NCI-H2081 treated with DMSO at 0.1 percent for 48 hours (cell line): ENCODE measurements at places on chromosomes 12 and 14.

- no peak for DNase-seq
Observed at GRCh38 chr12:2891240-2892053, 756 bp downstream of the TULP3 start.

GRCh38 chr14:30621354-30621939, 672 bp upstream of the SCFD1 start:
- DNase-seq = no peak

DNA sequence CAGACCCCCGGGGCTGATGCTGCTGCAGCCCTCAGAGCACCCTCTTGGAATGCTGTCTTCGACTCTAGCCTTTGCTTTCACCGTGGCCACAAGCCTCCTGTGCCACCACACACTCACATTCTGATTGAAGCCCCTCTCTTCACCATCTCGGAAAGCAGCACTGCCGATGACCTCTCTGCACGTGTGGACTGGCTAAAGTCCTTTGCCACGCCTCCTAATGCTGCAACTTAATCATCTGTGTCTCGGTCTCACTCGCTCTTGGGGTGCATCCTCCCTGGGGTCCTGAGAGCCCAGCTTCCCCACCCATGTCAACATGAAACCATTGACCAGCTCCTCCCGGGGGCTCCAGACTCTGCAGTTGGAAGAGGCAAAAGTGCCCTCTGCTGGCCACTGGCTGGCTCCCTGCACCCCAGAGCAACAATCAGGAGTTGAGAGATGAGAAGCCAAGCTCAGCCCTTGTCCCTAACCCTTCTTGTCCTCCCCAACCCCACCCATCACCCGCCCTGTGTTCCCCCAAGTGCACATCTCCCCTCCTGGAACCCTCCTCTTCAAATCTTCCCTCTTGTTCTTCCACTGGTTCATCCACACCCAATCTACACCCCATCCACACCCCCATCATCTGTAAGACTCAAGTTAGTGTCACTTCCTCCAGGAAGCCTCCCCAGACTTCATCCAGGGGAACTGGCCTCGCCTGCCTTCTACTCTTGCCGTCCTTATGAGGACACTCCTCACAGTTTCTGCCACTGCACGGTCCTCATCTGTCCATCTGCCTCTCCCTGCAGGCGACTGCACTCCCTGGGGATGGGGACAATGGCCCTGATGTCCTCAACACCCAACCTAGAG, 23.6 kb upstream of the FAM181A start:
- no peak for DNase-seq

- no peak for DNase-seq
Observed at GRCh38 chr14:98244162-98244948, 1027.6 kb downstream of the BCL11B start.

DNA sequence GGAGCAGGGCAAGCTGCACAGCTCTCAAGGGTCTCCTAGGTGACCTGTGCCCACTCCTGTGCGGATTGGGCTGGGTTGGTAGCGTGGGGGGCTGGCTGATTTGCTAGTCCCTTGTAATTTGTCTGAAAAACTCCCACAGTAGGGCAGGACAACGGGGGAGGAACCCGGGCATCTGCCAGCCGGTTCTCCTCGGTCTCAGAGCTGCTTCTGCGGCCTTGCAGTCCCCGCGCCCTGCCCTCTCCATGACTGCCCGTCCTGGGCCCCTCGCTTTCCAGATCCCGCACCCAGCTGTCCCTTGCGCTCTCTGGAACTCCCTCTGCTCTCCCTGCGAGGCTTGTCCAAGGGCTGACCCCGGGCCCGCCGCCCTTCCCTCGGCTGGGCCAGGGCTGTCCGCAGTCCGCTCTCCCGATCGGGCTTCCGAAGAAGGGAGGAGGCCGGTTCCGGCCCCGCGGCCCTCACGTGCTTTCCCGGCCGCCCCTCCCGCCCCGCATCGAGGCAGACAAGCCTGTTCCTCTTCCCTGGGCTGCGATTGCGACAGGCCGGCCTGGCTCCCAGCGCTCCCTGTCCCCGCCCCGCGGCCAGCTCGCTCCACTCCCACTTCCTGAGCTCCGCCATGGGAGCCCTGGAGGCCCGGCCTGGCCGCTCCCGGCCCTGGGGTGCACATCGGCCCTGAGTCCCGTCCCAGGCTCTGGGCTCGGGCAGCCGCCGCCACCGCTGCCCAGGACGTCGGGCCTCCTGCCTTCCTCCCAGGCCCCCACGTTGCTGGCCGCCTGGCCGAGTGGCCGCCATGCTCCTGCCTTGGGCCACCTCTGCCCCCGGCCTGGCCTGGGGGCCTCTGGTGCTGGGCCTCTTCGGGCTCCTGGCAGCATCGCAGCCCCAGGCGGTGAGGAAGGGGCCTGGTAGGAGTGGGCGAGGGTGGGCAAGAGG, at the start of gene LTBR:
TSS of gene LTBR (plus strand) at position 591 of the 927 bp plus-strand sequence. CDS start at position 788, 197 bp downstream.
- no peak for DNase-seq

DNA sequence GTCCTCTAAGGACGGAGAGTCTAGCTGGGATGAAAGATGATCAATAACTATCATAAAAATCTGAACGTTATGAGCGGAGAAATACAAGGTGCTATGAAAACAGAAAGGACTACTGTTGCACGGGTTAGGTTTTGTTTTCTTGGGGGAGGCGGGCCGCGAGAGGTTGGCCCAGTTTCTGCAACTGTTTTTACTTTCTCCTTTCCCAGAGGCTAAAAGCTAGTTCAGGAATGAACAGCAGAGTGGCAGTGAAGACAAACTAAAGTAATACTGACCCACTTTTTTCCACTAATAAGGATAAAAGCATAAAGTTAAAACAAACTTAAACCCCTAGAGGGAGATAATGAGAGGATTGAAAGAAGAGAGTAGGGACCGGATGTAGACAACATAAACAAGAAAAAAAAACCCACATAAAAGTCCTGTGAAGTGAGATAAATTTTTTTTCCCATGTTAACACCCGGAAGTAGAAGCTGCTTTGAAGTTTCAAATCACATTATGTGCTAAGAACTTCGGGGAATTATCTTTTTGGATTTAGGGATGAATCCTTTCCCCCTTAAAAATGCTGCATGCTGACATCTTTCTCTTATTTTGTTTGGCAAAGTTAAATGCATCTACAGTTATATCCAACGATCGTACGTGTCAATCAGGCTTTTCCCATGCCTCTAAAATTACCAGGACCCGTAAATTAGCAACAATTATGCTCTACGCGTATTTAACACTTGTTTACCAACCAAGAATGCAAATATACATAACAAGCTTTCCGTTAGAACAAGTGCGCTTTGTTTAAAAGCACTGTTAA, 1.0 kb upstream of the CDK17 start:
- no peak for DNase-seq

DNA sequence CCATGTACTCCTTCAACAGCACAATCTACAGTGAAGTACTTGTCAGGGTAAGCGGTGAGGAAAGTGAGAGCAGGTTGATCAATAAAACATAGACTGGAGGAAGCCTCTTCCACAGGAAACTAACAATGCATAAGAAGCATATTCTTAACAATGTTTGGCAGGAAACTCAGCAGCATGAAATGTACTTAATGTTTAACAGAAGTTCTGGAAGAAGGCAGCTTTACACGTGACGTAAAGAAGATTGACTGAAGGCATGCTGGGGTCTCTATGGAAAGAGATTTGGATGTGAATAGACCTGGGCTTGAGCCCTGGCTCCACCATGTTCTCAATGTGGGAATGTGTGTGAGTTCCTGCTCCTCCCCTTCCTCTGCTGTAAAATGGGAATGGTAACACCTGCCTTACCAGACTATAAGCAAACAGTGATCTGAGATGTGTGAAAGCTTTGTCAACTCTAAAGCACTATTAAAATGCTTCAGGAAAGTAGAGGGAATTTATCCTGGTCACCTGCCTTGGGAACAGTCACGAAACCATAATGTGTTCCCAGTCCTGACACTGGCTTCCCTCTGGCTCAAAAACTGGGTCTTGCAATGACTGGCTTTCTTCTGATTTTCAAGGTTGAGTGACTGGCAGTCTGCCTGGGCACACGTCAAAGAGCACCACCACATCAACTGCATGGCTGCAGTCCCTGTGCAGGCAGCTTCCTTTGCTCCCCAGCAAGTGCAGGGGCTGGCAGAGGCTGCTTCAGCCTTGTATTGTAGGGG, 384.6 kb downstream of the APAF1 start:
- no peak for DNase-seq

DNA sequence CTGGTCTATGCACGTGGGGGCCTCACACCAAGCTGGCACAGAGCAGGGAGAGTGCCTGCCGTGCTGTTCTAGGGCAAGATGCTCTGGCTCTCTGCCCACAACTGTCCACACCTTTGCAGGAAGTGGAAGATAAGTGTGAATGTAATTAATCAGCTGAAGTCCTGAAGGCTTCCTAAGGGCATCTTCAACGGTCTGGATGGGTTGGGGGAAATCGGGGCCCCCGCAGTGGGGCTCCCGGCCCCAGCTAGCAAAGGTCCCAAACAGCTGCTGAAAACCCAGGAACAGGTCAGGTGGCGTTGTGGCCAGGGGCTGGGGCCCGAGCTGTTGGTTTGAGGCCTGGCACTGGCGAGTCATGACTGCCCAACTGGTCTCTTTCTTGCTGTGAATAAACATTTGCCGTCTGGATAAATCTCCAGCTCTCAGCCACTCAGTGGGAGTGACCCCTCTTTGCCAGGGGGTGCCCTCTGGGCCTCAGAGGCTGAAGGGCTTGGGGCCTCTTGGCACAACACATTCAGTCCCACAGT, 6.7 kb upstream of the SLC25A29 start:
- no peak for DNase-seq

GRCh38 chr12:123799227-123799626, 37.1 kb downstream of the DNAH10 start:
- DNase-seq = no peak

- DNase-seq = no peak
Observed at GRCh38 chr12:29739279-29739991, 44.3 kb downstream of the TMTC1 start.

- DNase-seq = no peak
Observed at GRCh38 chr14:68938271-68939150, 40.6 kb downstream of the ACTN1 start.

GRCh38 chr12:52156757-52157565, 34.9 kb downstream of the KRT80 start:
- DNase-seq = no peak

DNA sequence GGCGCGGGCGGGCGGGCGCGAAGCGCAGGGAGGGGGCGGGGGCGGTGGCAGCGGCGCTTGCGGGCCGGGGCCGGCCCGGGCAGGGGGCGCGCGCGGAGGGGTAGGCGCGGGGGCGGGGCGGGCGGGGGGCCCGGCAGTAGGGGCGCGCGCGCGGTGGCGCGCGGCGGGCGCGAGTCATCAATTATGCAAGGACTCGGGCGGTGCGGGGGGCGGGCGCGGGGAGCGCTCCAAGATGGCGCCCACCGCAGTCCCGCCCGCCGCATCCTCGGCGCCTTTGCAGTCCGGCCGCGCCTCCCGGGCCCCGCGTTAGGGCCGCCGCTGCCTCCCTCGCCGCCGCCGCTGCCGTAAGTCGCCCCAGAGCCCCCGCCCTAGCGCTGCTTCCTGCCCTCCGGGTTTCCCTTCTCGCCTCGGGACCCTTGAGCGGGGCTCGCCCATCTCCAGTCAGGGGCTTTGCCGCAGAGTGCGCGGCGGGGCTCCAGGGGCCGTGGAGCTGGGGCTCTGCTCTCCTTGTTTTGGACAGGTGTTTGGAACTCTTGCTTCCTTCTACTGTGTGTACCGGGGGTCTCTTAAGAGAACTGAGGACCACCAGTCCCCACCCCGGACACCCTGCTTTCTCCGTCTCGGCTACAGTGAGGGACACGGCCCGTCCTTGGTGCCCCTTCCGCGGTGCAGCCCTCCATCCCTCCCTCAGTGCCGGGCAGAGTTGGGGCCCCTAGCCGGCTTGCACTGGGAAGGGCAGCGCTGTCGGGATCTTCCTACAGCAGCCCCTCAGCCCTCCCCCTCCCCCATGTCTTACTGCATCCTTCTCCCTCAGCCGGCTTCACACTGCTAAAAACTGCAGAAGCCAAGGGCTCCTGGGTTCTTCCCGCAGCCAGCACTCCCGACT, at the start of gene SCN8A:
TSS of gene SCN8A (plus strand) at position 218 of the 886 bp plus-strand sequence. CDS start 71,585 bp downstream, outside the sequence.
- no peak for DNase-seq

GRCh38 chr14:68506645-68507419, 286.0 kb downstream of the ZFP36L1 start:
- no peak for DNase-seq

GRCh38 chr14:61661471-61662400, 33.6 kb upstream of the HIF1A start:
- DNase-seq = no peak

DNA sequence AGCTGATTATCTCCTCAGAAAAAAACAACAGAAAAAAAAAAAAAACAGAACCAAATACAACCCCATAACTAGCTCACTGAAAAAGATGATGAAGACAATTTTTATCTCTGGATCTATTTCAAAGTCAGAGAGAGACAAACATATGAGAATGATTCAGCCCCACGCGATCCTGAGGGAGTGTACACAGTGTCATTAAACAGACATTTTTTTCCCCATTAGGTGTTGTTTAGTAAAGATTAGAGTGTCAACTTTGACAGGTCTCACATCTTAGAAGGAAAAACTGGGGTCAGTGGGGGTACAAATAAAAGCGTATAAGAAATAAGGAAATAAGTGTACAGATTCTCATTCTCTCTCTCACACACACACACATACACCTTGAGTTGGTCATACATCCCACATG, 635.4 kb downstream of the NRXN3 start:
- DNase-seq = no peak

DNA sequence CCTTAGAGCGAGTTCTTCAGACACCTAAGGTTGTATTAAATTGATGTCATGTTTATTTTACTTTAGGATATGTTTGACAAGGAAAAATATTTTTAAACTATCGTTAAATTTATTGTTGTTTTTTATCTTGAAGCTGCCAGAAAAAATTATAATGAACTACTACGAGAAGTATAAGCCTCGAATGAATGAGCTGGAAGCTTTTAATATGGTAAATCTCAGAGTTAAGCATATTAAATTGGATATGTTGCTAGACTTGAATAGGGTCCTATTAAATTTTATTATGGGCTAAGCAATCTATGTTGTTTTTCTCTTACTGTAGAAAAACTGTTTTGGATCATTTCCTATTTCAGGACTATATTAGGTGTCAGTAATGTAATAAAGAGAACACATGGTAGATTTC, 118.2 kb downstream of the METTL25 start:
- no peak for DNase-seq

DNA sequence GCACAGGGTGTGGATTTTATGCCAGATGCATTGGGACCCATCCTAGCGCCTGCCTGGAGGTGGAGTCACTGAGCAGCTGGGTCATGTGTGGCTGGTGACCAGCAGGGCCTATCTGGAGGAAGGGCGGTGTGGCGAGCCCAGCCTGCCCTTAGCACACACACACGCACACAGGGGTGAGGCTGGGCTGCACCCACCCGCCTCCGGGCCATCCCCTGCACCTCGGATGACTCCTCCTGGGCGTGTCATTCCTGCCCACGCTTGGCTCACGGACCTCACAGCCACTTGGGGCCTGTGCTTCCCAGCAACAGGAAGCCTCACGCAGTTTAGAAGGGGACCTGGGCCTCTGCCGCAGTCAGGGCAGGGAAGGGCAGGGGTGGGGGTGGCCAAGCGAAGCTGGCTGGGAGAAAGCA, 36.2 kb upstream of the FZD10 start:
- DNase-seq = no peak

- no peak for DNase-seq
Observed at GRCh38 chr14:33946679-33947476, 4.0 kb downstream of the EGLN3 start.

DNA sequence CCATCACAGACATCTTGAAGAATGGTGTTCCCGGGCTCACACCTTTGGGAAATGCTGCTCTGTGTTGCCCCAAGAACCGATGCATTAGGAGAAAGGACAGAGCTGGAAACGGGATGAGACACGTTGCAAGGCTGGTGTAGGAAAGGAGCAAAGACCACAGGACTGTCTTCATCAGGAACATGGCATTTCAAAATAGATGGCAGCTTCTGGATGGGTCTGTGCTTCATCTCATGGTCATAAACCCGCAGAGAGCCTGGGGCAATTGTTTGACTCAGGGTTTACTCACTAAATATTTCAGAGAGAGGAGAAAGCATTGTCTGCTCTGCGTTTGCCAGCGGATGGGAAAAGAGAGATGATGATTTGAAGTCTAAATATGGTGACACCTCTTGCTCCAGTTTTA, 76.3 kb downstream of the CACNA1C start:
- no peak for DNase-seq
